ENCODE measurements at places on chromosomes 12 and 14.

- DNase-seq, result no peak
These were observed 190.5 kb downstream of the PHETA1 start for GRCh38 chr12:111178181-111179081.

DNA sequence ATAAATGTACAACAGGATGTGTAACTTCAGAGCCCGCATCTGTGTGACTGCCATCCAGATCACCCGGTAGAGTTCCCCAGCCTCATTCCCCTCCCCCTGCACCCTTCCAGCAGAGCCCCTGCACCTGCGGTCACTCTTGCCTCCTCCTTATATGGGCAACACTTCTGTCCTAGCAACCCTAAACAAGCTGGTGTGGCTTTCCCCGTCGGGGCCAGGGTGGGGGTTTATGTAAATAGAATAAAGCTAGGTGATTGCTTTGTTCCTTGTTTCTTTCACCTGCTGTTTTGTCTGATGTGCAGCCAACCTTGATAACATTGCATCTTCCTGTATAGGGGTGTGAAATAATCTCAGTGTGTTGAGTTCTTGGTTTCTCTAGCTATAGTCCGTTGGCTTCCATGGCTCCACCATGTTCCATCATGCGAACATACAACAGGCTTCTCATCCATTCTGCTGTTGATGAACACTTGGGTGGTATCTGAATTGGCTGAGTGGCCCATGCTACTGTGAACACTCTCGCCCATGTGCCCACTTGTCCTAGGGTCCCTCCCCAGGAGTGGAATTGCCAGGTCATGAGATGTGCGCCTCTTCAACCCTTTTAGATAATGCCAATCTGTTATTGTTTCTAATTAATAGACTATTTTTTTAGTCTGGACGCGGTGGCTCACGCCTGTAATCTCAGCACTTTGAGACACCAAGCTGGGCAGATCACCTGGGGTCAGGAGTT is 102.2 kb downstream of the KIF26A start:
- DNase-seq, result no peak

GRCh38 chr14:70663707-70664179 is 22.0 kb downstream of the TTC9 start:
- no peak for DNase-seq

GRCh38 chr14:74198441-74199234 is 40.6 kb upstream of the VSX2 start:
- DNase-seq, result no peak

- no peak for DNase-seq
These were observed 7.6 kb upstream of the BMP4 start for GRCh38 chr14:53964249-53964648.

- no peak for DNase-seq
These were observed 62.2 kb downstream of the PAPOLA start for GRCh38 chr14:96564389-96564788.

GRCh38 chr14:60506985-60507829 is 1.7 kb upstream of the SIX6 start:
- DNase-seq, result no peak

DNA sequence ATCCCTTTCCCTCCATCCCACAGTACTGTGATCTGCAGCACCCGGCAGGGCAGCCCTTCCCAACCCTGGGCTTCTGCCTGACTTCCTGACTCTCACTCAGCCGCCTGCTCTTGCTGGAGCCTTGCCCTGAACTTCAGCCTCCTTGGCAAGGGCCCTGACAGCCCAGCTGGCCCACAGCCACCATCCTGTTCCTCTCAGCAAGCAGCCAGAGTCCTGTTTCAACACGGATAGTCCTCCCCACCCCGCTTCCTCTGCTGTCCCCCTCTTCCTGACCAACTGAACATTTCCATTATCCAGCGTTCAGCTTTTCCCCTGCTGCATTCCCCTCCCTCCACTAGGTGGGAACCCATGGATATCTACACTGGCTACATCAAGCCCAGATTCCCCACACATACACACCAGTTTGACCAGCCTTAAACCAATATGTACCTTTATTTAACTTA is 74.0 kb upstream of the MDM1 start:
- DNase-seq, result no peak

GRCh38 chr14:50123062-50123461 is 6.7 kb upstream of the VCPKMT start:
- DNase-seq, result no peak

DNA sequence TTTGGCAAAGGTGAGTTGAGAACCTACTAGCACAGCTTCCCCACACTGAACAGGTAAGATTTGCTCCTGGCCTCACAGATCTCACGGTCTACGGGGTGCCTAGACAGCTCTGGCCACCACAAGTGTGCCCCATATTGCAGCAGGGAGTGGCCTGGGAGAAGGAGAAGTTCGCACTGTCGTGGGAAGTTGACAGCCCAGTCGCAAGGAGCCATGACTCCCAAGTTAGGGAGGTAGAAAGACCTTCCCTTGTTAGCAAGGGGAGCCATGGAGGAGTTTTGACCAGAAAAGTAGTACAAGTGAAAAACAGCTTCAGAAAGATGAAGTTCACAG is 316.3 kb downstream of the BCL11B start:
- no peak for DNase-seq

- DNase-seq, result no peak
These were observed 170.0 kb upstream of the DAAM1 start for GRCh38 chr14:59018460-59018859.

DNA sequence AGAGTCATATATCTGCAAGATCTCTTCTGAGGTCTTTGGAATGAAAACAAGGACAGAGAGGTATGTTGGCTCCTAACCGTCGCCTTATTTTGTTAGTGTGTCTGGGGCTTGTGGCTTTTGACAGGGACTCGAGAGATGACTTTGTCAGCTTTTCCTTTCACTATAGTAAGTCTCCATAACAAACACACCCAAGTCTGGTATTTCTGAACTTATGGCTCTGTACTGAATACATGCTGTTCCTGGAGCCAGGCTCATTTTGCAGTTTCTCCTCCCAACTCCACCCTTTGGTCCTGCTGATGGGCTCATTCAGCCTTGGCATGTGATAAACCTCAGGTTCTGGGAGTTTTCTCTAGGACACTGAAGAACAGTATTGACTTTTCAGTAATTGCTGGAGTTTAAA is 27.7 kb upstream of the TMED10 start:
- no peak for DNase-seq

GRCh38 chr12:111664961-111665865 is 20.5 kb downstream of the BRAP start:
- DNase-seq, result no peak

DNA sequence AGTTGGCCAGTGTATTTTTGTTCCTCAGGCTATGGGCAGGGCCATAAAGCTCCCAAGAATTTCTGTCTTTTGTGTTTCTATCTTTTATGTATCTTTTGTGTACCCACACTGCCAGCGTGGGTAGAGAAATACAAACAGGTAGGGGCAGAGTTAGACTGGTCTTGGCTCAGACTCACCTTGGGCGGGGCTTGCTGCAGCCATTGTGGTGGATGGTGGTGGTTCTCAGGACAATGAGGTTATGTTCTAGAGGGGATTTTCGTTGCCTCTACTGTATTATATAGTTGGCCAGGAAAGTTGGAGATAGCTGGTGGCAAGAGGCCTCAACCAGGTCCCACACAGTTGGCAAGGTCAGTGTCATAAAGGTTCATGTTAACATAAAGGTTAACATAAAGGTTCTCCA is 977.5 kb upstream of the LRFN5 start:
- DNase-seq, result no peak

DNA sequence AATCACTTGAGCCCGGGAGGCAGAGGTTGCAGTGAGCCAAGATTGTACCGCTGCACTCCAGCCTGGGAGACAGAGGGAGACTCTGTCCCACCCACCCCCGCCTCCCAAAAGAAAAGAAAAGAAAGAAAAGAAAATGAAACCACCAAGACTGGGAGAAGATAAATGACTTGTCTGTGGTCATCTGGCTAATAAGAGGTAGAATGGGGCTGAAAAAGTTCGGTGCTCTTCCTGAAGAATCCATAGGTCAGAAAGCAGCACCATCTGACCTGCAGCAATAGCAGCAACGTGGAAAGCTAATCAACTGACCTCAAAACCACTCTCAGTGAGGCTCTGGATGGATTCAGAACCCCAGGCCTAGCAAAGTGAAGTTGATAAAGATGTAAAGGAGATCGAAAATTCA is 25.2 kb downstream of the SSH1 start:
- no peak for DNase-seq

- no peak for DNase-seq
These were observed 202.5 kb upstream of the GRIP1 start for GRCh38 chr12:66881386-66881785.

- no peak for DNase-seq
These were observed 197.7 kb upstream of the CNOT2 start for GRCh38 chr12:70045514-70045913.
